Endodermal cell (in vitro differentiated cells): ENCODE measurements at places on chromosomes 4 and X. TPM values are rescaled to one million over a fixed set of nuclear protein-coding genes. Genes with fewer than 3 reads are reported as not detected.

Gene MAGEA4
- 0.14 TPM in 1 of 2 replicates, not detected in the other for total RNA-seq

Gene CDKL2
- 0.37 and 0.52 TPM in 2 replicates for total RNA-seq

Gene USP51
- 13.3 and 15.6 TPM in 2 replicates for total RNA-seq

Gene CNGA2
- total RNA-seq: not detected in 2 replicates

Gene PFKFB1
- total RNA-seq: 0.55 TPM in 1 of 2 replicates, not detected in the other

DNA sequence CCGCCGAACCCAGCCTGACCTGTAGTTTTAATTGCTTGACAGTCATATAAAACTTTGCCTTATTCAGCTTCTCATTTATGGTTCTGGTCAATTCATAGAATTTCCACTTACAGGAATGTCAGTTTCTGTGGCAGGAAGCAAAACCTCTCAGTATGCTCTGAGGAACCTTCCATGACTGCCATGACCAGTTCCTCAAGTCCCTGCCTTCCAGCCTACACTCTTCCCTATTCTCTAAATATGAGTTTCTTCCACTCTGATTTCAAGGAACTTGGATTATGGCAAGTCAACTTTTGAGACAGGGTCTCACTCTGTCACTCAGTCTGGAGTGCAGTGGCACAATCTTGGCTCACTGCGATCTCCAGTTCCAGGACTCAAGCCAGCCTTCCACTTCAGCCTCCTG lies 26.0 kb upstream of the NSUN7 start:
- DNase-seq: no peak

GRCh38 chr4:180799798-180800197 lies 1443.4 kb upstream of the TENM3 start:
- no peak for DNase-seq

- DNase-seq: no peak
Measured at GRCh38 chr4:55512922-55513571, 33.7 kb downstream of the CLOCK start.

- no peak for DNase-seq
Measured at GRCh38 chr4:3243136-3243780, 5.7 kb upstream of the MSANTD1 start.

DNA sequence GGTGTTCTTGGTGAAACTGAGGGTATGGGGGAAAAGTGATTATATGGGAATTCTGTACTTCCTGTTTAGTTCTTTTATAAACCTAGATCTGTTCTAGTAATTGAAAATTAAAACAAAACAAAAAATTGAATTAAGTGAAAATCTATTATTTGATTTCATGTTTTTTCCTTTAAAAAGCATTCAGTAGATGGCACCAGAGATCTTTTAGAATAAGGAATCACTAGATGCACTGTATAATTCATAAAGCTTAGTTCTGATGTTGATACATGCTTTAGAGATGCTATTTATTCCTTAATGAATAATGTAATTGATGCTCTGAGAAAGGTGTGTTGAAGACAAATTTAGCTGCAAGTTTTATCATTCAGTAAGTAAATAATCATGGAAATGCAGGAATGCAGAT lies 87.3 kb downstream of the LCORL start:
- DNase-seq: no peak

GRCh38 chrX:48958635-48959094 lies 1.3 kb upstream of the OTUD5 start:
- no peak for DNase-seq

GRCh38 chrX:70437921-70438665 lies 6.5 kb upstream of the DLG3 start:
- DNase-seq: no peak
